ENCODE measurements at places on chromosomes 3 and 15. TPM values are rescaled to one million over a fixed set of nuclear protein-coding genes. Genes with fewer than 3 reads are reported as not detected.

- DNase-seq, result no peak
Measured at GRCh38 chr3:12708584-12709192, 44.8 kb upstream of the RAF1 start.

- no peak for DNase-seq
Measured at GRCh38 chr15:96070636-96071035, 259.9 kb upstream of the NR2F2 start.

- peak; percentile 69 for DNase-seq
Measured at GRCh38 chr3:197750858-197751737, 1.4 kb downstream of the FYTTD1 start.

GRCh38 chr3:122085673-122086072, 30.5 kb downstream of the CD86 start:
- no peak for DNase-seq

DNA sequence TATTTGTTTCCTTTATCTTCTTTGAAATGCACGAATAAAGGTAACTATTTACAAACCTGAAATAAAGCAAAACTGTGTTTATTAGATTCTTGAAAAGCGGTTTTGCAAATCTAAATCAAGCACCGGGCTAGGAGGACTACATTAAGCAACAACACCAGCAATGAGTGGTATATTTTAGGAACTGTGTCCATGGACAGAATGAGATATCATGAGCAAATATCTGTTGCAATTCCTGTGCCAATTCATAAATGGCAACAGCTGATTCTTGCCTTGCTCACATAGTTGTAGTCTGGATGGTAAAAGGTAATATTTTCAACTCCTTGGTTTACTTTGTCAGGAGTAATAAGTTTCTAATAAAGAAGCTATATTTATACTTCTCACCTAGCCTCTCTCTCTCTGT, 403.3 kb downstream of the LPP start:
- no peak for DNase-seq

DNA sequence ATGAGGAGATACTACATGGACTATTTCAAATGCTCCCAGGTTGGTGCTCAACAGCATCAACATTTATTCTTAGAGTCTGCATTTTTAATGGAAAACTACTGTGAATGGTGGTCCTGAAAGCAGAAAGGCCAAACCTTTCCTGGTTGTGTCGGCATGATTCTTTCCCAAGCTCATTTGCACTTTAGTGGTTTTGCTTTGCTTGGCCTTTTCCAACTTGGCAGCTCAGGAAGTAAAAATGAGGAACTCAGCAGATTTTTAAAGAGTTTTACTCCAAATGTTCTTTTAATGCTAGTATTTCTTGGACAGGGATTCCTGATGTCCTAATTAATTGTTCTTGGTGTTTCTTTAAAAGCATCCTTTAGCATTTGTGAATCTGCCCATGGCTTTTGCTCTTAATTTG, 197.4 kb downstream of the SLC9A9 start:
- no peak for DNase-seq

GRCh38 chr3:53170325-53171063, 9.5 kb downstream of the PRKCD start:
- peak; percentile 55 for DNase-seq

ACY1 gene
- total RNA-seq, result 53.1 TPM

GOLGA6D gene
- not detected for total RNA-seq

BCL2A1 gene
- total RNA-seq, result 111 TPM

XCR1 gene
- total RNA-seq, result not detected

Measured in activated CD4-positive, alpha-beta memory T cell treated with anti-CD3 and anti-CD28 coated beads for 36 hours (primary cell).